Stimulated activated CD8-positive, alpha-beta memory T cell treated with anti-CD3 and anti-CD28 coated beads, Interleukin-12 subunit alpha, Interleukin-12 subunit beta, amount 100 ng/mL, for 4 hours (primary cell): ENCODE measurements at places on chromosomes 5 and 9.
A peak's percentile ranks its signal among the peaks of the same experiment; 100 is the strongest.

- DNase-seq, result no peak
Observed at GRCh38 chr5:582936-583635, 29.1 kb upstream of the CEP72 start.

DNA sequence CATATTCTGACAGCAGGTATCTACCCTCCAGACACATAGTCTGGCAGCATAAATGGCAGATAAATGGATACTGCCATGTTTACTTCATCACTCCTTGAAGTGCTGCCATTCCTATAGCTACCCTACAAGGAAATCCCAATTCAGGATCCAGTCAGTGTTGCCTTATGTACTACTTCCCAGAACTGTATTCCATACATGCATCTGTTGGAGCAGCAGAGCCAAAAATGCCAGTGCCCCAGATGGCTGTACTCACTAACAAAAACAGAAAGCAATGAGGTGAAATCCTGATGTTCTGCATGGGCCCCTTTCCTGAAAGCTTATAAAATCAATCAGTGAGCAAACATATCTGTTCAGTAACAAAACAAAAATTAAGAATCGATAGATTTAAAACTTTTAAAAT lies 490.0 kb upstream of the COX7C start:
- no peak for DNase-seq

GRCh38 chr9:76247426-76247825 lies 146.8 kb downstream of the RFK start:
- DNase-seq, result no peak

DNA sequence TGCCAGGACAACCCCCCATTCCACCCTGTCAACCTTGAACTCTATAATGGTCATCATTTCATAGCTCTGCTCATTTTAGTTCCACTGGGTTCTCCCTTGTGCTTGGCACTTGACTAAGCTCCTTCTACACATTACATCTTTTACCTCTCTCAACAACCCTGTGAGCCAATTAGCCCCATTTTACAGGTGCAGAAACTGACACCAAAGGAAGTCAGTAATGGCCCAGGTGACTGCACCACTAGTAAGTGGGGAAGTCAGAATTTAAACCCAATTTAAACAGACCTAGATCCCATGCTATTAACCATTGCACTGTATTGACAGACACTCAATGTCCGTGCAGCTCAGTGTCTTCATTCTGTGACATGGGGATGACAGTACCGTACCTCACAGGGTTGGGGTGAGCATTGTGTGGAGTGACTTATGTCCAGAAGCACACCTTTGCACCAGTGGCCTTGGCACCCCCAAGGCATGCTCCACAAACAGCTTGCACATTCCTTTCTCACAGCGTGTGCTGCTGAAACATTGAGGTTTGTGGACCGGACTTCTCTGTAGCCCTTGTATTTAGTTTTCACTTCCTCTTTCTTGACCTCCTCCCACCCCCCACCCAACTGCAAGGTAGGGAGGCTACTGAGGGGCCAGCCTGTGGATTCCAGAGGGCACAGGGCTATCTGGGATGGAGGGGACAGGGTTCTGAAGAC lies 23.1 kb downstream of the IRF1 start:
- no peak for DNase-seq

DNA sequence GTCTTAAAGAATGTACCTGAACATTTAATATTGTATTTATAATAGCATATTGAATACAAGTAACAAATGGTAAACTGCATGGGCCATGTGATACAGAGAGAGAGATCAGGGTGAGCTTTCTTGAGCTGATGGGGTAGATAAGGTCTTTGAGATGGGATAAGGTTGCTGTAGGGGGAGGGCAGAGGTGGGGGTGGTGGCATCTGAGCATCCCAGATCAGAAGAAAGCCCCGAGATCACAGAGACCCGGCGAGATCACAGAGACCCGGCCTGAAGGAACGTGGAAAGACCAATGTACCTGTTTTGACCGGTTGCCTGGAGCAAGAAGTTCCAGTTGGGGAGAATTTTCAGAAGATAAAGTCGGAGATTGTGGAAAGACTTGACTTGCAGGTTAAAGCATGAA lies 6.6 kb downstream of the SMARCA2 start:
- DNase-seq, result no peak

DNA sequence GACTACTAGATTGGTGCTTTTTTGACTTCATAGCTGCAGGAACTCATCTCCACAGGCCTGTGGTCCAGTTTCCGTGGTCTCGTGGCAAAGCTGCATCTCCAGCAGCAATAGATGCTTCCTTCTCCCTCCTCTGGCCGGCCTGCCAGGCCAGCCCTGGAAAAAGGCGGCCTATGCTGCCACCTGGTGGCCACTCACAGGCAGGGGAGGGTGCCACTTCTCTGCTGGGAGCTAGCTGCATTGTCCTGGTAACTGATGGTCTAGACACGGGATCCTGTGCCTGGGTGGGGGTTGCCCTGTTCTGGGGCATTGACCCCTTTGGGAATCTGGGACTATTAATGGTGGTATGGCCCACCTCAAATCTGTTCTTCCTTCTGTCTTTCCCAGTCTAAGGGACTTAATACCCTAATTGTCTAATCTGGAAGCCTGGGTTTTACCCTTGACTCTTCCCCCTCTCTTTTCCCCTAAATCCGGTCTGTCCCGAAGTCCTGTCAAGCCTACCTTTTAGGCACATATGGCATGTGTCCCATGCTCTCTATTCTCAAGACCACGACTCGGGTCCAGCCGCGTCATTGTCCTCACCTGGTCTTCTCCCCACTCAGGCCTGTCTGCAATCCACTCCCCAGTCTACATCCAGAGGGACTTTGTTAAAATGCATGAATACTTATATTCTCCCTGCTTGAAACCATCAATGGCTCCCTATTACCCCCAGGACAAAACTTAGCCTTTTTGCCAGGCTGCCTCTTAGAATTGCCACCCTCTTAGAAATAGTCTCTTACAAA lies 20.1 kb upstream of the PTGS1 start:
- peak; percentile 51 for DNase-seq
